Epithelial cell of proximal tubule (primary cell): ENCODE measurements at places on chromosomes 7 and 10. TPM values are rescaled to one million over a fixed set of nuclear protein-coding genes. Genes with fewer than 3 reads are reported as not detected.

TRIL gene
- 0.06 and 0.80 TPM in 2 replicates for total RNA-seq

NEUROD6 gene
- not detected in 2 replicates for total RNA-seq

MCU gene
- 27.2 and 32.7 TPM in 2 replicates for total RNA-seq

GNG11 gene
- 35.2 and 43.6 TPM in 2 replicates for total RNA-seq

CYP3A5 gene
- total RNA-seq = 0.75 TPM in 1 of 2 replicates, not detected in the other

PROSER2 gene
- 91.6 and 112 TPM in 2 replicates for total RNA-seq

ATE1 gene
- total RNA-seq = 15.2 and 22.7 TPM in 2 replicates

TFPI2 gene
- total RNA-seq = 144 and 162 TPM in 2 replicates

FAM237B gene
- total RNA-seq = not detected in 2 replicates

HSPA12A gene
- total RNA-seq = 8.9 and 13.0 TPM in 2 replicates

C10orf143 gene
- 0.22 and 4.7 TPM in 2 replicates for total RNA-seq

PRRT4 gene
- 1.3 TPM in 1 of 2 replicates, not detected in the other for total RNA-seq

UBTD1 gene
- total RNA-seq = 21.6 and 23.6 TPM in 2 replicates

ORC5 gene
- 17.0 and 59.5 TPM in 2 replicates for total RNA-seq

MPP7 gene
- 1.9 and 3.1 TPM in 2 replicates for total RNA-seq

DYDC2 gene
- total RNA-seq = 0.22 and 2.1 TPM in 2 replicates

OPN1SW gene
- total RNA-seq = not detected in 2 replicates

PLPP4 gene
- total RNA-seq = 3.7 and 3.9 TPM in 2 replicates

KIAA1217 gene
- total RNA-seq = 18.7 and 20.2 TPM in 2 replicates

RASSF4 gene
- total RNA-seq = 14.5 and 23.1 TPM in 2 replicates

DNA sequence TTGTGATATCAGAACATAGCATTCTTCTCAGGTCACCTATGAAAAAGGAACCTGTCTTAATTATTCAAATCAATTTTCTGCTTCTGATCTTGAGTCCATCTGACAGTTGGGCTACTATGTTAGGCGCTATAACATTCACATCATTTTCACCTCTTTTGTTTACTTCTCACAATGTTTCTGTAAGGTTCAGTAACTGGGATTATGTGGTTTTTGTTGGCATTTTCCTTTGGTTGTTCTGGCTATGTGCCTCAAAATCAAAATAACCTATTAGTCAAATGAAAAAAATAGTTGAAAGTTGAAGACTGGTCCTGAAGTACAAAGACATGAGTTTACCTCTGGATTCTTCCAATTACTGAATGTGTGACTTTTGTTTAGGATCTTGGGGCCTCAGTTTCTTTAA lies 221.3 kb upstream of the SMIM30 start:
- no peak for DNase-seq

- DNase-seq = no peak
These were observed 328.4 kb upstream of the C7orf33 start for GRCh38 chr7:148261996-148262688.

DNA sequence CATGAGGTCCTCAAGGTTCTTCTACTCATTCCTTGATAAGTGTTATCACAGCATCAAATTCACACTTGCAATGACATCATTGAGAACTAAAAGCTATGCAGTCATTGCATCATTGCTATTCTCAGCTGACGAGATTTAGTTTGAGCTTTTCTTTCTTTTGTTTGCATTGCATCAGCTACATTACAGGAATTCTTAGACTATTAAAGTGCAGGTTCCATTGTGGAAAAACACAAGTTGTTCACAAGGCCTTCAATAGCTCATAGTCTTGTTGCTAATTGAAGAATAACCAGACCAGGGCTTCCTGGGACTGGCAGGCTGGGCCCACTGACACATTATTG lies 139.3 kb downstream of the CXCL12 start:
- DNase-seq = peak; percentile 38

GRCh38 chr7:112334366-112334765 lies 115.9 kb upstream of the IFRD1 start:
- no peak for DNase-seq

- DNase-seq = peak; percentile 74
These were observed 40.2 kb upstream of the ZNF518A start for GRCh38 chr10:96089670-96090462.

GRCh38 chr10:121532292-121532864 lies 65.9 kb downstream of the FGFR2 start:
- DNase-seq = no peak

- DNase-seq = no peak
These were observed 221.5 kb upstream of the FOXK1 start for GRCh38 chr7:4460597-4460996.

GRCh38 chr7:69659983-69660382 lies 61.7 kb downstream of the AUTS2 start:
- DNase-seq = no peak

- no peak for DNase-seq
These were observed 86.3 kb downstream of the KAT6B start for GRCh38 chr10:74912682-74913081.

DNA sequence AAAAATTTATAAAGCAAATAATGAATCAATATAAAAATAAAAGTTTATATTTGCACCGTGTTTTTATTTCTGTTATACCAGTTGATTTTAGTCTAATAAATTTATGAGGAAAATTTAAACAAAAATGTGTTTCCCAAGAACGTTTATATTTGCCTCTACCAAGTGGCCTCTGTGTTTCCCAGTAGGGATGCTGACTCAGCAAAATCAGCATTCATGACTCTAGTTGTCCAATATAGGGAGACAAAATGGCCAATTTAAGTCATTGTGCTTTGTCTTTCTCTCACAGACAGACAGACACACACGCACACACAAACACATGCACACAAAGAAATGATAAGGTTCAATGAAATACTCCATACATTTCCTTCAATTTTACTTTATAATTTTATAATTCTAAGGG lies 942.5 kb upstream of the ZWINT start:
- no peak for DNase-seq

- no peak for DNase-seq
These were observed 50.1 kb upstream of the DNAAF5 start for GRCh38 chr7:676246-676971.

DNA sequence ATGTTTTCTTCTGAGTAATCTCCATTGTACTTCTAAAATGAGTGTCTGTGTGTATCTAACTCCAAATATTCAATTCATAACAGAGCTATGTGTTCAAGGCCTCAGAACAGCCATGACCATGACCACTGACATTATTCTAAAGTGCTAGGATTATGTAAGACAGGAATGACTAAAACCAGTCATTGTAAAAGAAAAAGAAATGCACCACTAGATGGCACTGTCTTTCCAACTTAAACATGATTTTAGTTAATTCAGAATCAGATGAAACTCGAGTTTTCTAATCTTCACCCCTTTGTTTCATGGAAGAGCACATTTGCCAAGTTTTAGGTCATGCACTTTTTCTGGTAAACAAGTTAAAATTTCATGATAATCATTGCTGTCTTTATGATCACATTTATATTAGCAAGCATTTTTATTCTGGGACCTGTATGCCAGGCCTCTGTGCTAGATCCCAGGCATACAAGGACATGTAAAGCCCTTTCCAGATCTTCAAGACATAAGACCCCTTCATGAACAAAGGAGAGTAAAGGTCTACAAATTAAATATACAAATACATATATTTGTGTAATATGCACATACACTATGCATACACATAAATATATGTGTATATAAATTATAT lies 26.1 kb upstream of the RSU1 start:
- peak; percentile 52 for DNase-seq

DNA sequence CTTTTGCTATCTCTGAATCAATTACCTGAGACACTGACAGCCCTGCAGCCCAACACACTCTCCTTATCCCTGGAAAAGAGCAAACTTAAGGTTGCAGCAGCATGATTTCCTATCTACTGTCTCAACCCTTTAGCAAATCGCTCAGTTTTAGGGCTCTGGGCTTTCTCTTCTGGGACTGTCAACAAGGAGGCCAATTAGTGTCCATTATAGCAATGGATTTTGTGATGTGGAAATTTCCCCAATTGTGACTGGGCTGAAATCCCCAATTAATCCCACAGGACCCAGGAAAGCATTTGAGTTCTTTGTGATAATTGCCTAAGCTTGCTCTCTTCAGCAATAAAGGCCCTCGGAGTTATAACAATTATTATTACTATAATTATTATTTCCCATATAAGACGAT lies 197.0 kb downstream of the ZNF438 start:
- DNase-seq = no peak

DNA sequence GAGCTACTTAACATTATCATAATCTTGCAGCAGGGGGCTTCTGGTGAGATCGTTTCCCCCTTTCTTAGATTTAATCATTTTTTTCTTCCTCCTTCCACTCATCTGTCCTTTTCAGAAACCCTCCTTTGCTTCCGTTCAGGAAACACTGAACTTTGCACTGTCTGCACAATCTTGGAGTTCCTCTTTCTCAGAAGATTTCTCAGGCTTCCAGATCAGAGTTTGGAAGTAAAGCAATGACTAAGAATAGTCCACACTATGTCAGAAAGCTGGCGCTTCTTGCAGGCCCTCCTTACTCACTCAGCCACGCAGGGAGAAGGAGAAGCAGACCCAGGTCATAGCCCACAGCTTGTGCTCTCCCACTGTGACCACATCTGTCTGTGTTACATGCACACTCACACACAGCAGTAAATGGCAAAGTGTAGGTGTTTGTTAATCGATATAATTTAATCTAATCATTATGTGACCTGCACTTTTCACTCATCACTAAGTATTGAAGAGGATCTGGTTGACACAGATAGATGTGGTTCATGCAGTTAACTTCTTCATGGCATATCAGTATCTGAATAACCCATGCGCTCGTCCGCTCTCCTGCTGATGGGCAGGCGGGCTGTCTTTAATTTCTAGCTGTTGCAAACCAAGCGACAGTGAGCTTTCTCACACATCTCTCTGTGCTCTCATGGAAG lies 30.2 kb downstream of the ALOX5 start:
- no peak for DNase-seq

- no peak for DNase-seq
These were observed 365.7 kb downstream of the DNAJB6 start for GRCh38 chr7:157702311-157703023.

- DNase-seq = no peak
These were observed 42.8 kb downstream of the PDLIM1 start for GRCh38 chr10:95247881-95248583.

GRCh38 chr7:135584362-135585353 lies 26.9 kb downstream of the NUP205 start:
- no peak for DNase-seq

DNA sequence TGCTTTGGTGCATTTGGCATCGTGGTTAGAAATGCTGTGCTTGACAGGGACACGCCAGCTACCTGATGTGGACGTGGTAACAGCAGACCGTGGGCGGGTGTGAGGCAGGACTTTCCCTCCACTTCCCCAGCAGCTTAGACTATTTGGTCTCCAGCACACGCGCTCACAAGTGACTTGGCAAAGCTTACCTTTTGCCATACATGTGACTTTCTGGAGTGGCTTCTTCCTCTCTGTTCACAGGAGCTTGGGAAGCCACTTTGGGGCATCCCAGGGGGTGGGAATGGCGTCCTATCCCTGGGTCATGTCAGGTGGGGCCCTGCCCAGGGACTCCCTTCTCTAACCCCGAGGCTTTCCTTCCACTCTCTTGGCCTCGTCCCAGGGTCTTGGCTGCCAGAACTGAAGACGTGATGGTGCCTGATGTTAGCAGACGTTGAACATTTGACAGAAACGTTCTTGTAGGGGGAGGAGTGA lies 228.7 kb upstream of the KLF6 start:
- DNase-seq = no peak

DNA sequence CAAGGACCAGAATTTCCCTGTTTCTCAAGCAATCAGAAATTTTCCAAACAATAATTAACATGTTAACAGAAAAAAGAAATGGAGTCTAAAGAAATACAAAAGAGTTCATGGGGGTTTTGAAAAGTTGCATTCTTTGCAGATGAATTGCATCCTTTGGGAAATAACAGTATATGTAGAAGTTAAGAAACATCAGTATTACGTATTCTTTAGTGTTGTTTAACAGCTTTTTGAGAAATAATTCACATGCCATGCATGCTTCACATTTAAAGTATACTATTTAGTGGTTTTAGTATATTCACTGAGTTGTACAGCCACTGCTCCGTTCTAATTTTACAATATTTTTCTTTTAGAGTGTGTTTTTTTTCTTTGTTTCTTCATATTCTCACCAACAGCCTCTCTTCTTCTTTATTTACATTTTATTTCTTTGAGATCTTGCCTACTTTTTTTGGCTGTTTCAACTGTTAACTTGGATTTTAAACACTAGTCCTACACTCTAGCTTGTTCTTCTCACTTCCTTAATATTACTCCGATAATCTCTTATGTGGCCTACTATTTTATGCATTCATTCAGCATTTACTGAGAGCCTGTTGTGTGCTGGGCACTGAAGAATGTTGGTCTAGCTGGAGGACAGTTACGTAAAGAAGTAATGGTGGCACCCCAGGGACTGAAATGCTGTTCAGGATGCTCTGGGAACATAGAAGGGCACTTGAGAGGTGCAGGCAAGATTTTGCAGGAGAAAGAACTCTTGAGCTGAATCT lies 330.1 kb downstream of the EXOC4 start:
- no peak for DNase-seq

GRCh38 chr7:45080265-45080957 lies 8.4 kb downstream of the NACAD start:
- no peak for DNase-seq

DNA sequence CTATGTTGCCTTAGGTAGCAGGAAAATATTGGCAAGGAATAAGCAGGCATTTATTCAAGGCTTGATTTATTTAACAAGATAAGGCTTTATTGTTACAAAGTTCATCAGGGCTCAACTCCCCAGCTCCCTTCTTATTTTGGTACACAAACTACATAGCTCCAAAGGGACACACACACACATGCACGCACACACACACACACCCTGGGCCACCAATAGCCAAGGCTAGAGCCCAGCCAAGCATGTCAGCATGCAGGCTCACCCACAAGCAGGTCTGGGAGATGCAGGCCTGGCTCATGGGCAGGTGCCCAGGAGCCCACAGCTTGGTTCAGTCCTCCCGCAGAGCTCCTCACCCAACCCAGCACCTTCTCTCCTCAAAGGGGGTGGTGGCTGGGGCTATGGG lies 23.4 kb downstream of the LEP start:
- DNase-seq = no peak

GRCh38 chr10:115947104-115947503 lies 325.9 kb downstream of the GFRA1 start:
- DNase-seq = peak; percentile 67

DNA sequence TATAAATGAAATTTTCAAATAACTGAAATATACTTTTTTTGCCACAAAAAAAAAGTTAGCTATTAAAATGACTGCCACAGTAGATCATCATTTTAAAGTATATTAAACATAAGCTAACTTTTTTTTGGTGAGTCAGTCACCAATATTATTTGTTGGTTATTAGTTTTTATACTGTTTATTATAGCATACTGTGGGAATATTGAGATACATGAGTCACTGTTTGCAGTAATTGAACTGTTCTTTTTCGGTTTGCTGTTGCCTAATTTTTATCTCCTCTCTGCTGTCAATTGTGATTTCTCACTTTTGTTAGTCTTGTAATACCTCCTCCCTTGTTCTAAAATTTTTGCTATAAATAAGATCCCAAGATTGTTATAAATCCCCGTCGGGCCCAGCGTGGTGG lies 45.7 kb downstream of the BTAF1 start:
- DNase-seq = no peak

GRCh38 chr7:3922175-3922635 lies 621.2 kb downstream of the SDK1 start:
- DNase-seq = peak; percentile 91

DNA sequence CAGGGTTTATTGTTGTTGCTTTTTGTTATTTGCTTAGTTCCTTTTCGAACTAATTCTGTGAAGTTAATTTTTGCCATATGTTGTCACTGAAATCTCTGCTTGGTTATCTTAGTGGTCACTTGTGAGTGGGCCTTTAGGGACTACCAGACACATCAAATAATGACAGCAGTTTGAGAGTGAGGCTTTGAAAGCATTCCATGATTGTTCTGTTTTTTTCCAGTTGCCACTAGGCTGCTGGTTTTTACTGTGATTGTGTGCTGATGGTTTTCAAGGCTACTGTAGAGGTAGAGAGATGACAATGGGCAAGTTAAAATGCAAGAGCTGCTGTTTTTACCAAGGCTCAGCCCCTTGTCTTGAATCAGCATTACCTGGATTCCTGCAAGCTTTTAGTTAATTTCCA lies 20.0 kb downstream of the SEPTIN7 start:
- DNase-seq = no peak
